Psoas muscle (tissue), 8 donors: ENCODE measurements at places on chromosomes 1 and 21. TPM values are rescaled to one million over a fixed set of nuclear protein-coding genes. Genes with fewer than 3 reads are reported as not detected.

DNA sequence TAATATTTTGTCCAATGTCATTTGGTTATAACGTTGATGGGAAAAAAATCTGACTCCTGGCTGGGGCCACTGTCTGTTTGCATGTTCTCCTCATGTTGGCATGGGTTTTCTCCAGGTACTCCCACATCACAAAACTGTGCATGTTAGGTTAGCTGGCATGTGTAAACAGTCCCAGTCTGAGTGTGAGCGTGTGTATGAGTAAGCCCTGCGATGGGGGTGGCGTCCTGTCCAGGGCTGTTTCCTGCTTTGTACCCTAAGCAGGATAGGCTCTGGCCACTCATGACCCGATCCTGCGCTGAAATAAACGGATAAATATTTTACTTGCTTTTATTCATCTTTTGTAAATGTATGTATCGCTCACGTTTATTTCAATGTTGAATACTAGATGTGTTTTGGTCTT is 13.5 kb downstream of the EFCAB14 start:
- no peak for DNase-seq

DNA sequence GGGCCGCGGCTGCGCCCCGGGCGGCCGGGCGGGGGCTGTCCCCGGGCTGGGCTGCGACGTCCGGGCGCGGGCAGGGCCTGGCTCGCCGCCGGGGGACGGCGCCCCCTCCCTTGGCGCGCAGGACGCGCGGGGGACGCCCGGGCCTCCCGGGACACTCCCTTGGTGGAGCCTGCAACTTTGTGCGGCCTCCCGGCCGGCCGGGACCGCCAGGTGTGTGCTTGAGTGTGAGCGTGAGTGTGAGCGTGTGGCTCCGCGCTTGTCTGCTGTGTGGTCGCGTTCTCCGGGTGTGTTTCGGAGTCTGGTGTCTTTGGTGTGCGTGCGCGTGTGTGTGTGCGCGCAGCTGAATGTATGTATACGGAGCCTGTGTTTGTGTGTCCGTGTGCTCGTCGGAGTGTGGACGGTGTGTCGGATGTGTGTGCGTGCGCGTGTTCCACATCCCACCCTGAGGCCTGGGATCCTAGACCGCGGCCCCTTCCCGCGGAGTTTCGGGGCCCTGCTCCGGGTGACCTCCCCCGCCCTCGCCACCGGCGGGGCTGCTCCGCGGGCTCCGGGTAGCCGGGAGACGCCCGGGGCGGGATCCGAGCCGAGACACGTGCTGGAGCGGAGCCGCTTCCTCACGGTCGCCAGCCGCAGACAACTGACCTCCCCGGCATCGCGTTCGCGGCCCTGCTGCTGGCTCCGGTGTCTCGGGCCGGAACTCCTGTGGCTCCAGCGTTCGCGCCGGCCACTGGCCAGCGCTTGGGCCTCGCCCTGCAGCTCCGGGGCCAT is 1.7 kb downstream of the PTPRU start:
- peak; percentile 69 for DNase-seq

Gene CYP4A22
- polyA plus RNA-seq = 0.04 TPM

DNA sequence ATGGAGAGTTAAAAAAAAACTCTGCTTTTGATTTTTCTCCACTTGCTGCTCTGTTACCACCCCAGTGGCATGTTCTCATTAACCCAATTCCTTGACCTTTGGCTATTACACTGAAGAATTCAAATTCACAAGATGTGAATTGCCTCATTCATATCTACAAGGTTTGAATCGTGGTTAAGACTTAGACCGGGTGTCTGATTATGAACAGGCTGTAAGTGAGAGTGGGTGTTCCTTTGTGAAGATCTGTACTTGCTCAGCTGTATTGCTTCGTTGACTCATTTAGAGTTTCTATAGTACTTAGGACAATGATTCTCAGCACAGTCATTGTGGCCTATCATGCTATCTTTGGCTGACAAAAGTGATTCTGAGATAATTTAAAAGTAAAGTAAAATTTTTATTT is 36.4 kb downstream of the DNM3 start:
- DNase-seq = no peak
